ENCODE measurements at places on chromosomes 7 and 10.

GRCh38 chr7:24290004-24290641, 6.1 kb downstream of the NPY start:
- peak; percentile 69 for DNase-seq

DNA sequence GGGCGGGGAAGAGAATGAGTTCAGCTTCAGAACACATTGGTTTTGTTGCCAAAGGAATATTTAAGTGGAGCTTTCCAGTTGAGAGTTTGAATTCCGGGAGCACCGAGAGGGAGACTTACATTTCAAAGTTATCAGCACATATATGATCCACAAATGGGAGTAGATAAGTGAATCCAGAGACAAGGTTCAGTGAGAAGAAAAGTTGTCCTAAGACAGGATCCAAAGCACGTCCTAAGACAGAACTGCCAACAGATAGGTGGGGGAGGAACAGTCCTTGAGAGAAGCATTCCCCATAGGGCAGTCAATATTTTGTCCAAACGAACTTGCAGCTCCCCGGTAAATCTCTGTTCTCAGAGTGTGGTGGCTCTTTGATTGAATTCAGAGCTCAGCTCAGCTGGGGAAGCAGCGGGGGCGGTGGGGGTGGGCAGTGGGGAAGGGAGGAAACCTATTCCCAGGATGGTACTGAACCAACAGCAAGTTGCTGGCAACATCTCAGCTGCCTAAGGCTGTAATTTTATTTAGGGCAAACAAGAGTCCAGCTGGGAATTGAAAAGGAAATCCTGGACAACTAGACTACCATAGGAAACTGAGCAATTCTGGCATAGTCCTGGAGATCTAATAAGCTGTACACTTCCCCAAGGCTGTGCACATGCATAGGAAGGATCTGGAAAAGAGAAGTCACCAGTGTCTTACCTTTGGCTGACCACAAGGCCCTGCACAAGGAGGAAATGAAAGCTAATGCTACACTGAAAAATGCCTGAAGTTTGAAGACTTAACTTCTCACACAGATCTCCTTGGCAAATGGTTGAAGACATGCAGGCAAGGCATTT, 94.2 kb upstream of the CXCL12 start:
- no peak for DNase-seq

- DNase-seq = no peak
Measured at GRCh38 chr10:36730316-36730715, 395.1 kb upstream of the ANKRD30A start.

- DNase-seq = no peak
Measured at GRCh38 chr7:84002348-84002747, 192.2 kb downstream of the SEMA3A start.

GRCh38 chr7:40058636-40059035, 75.8 kb downstream of the MPLKIP start:
- no peak for DNase-seq

DNA sequence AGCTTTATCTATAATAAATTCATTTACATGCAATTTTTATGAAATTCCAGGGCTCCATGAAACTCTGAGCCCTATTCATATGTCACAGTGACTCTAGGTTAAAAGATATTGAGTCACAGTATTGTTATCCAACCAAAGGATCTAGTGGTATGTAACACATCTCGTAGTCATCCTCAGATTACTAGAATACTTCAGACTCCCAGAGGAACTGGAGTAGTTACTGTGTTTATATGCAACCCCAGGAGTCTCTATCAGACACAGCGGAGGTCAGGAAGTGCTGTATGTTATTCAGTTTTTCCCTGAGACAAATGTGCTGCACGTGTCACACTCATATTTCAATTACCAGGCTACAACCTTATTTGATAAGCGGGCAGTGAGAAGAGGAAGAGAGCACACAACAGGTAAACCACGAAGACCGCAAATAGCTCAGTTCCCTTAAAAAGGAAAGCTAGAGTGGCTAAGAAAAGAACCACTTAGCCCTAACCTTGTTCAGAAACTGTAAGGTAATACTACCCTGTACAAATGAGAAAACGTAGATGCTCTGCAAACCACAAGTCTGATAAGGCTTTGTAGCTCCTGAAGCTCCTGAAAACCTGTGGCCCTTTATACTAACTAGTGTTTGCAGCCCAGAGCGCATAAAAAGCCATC, 114.0 kb upstream of the CNTNAP2 start:
- DNase-seq = no peak

- no peak for DNase-seq
Measured at GRCh38 chr10:72000073-72001032, 36.2 kb downstream of the CHST3 start.

DNA sequence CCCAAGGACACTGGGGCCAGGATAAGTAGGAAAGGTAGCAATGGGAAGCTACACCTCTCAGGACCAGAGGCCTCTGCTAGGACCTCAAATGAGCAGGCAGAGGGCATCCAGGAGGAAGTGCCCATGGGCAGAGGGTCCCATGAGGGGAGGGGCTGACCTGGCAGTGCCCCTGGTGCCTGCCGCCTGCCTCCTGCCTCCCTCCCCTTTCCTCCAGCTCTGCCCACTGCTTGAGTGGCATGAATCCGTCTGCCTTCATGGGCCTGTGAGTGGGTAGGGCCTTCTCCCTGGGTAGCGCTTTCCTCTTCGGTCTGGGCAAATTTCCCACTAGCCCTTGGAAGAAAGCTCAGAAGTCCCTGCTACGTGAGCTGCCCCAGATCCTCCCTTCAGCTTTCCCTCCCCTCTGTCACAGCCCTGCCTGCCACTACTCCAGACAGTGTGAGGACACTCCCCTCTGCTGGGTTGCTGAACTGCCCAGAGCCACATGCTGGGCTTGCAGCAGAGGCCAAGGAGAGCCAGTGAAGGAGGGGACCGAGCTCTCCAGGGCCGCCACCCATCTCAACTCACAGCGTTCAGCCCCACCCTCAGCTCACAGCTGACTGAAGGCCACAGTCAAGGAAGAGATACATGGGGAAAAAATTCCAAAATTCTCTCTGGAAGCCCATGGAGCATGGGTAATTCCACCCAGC, 141.4 kb downstream of the ARHGAP22 start:
- no peak for DNase-seq

GRCh38 chr7:123747620-123748141, 1.1 kb downstream of the WASL start:
- DNase-seq = no peak

GRCh38 chr7:45967591-45968157, 46.6 kb upstream of the IGFBP3 start:
- DNase-seq = no peak

DNA sequence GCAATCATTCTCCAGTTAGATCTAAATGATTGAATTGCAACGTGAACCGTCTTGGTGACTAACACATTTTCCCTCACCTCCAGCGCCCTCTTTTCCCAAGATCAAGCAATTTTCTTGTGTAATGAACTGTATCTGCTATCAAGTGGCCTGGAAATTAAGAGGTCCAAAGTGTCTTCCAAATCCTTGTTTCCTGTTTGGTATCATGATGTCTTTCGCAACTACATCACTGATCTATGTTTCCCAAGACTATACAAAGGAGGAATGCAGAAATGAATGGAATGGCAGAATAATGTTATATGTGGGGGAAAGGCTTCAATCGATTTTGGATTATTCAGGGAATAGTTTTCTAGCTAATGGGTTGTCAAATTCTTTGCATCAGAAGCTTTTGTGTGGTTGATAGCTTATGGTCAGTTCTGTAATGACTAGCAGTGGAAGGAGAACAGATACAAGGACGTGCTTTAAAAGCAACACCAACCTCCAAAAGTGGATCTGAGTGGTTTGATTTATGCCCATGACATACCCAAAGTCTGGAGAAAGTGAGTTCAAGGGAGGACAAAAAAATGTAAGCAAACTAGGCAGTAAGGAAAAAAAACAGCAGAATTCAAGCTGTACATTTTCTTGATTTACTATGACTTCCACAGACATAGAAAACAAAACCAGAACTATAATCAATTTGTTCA, 14.6 kb upstream of the ZEB1 start:
- no peak for DNase-seq

- peak; percentile 32 for DNase-seq
Measured at GRCh38 chr10:60646966-60647796, 131.1 kb upstream of the CDK1 start.

GRCh38 chr10:56288403-56288802, 72.7 kb downstream of the ZWINT start:
- DNase-seq = no peak

- no peak for DNase-seq
Measured at GRCh38 chr7:91557789-91558404, 293.7 kb downstream of the FZD1 start.

DNA sequence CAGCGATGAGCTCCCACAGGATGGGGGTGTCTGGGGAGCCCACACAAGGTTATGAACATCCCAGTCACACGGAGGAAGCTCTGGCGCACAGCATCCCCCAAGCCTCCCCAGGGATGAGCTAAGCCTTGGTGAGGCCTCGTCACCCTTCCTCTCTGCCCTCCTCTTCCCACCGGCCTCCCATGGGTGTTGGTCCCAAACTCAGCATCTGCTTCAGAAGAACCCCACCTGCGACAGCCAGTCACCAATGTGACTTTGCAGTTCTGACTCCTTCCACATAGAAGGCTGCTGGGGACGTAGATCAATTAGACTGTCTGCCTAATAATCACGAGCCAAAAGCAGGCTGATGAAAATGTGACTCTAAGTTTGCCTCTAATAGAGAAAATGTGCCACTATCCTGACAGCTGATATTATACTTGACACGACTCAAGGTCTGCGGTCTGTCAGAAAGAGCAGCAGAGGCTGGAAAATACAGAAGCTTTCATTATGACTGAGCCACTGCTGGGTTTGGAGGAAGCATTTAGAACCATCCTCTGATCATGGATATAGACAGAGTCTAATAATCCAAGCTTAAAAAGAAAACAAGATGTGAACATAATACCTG, 116.0 kb upstream of the PFKP start:
- no peak for DNase-seq

- DNase-seq = no peak
Measured at GRCh38 chr7:107708956-107709355, 35.0 kb upstream of the CBLL1 start.

DNA sequence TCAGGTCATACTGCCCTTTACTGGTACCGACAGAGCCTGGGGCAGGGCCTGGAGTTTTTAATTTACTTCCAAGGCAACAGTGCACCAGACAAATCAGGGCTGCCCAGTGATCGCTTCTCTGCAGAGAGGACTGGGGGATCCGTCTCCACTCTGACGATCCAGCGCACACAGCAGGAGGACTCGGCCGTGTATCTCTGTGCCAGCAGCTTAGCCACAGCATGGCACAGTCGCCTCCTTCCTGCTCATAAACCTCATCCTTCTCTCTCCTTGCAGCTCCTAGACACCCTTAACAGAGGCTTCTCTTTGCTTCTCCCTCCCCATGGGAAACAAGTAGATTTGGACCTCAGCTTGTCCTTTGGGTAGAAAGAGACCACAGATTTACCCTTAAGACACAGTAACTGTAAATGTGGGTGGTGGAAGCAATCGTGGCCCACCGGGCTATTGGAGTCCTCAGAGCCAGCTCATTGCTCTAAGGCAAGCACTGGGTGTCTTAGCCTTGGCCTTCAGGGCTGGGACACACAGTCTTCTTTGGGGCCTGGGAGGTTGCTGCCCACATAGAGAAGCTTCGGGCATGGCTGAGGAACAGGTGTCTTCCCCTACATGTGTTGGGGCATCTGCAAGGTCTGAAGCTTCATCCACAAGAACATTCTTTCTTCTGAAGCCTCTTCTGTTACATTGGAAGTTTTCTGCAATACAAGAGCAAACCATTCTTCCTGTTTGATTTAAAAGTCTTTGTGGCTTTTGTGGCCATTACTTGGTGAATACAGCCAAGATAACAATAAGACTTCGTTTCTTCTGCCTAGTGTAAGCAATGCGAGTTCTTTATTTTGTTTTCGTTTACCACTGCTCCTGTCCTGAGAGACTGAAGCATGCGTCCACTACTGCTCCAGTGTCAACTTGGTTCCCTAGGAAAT, 95.5 kb upstream of the PRSS58 start:
- DNase-seq = no peak

- DNase-seq = no peak
Measured at GRCh38 chr10:88754287-88754686, 5.5 kb upstream of the LIPN start.

DNA sequence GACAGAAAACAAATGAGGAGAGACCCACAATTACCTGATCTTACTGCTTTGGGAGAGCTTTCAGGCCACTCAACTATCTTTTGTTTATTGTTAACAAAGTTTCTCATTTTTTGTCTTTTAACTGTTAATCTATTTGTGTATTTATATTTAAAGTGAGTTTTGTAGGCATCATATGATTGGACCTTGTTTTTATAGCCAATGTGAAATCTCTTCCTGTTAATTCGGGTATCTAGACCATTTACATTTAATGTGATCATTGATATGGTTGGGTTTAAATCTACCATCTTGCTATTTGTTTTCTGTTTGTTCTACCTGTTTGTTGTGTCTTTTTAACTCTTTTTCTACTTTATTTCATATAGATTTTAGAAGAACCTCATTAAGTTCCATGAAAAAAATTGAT, 12.5 kb downstream of the OPALIN start:
- no peak for DNase-seq

GRCh38 chr7:24477398-24478136, 95.7 kb upstream of the PALS2 start:
- peak; percentile 41 for DNase-seq

GRCh38 chr7:157560710-157561522, 224.1 kb downstream of the DNAJB6 start:
- DNase-seq = no peak

DNA sequence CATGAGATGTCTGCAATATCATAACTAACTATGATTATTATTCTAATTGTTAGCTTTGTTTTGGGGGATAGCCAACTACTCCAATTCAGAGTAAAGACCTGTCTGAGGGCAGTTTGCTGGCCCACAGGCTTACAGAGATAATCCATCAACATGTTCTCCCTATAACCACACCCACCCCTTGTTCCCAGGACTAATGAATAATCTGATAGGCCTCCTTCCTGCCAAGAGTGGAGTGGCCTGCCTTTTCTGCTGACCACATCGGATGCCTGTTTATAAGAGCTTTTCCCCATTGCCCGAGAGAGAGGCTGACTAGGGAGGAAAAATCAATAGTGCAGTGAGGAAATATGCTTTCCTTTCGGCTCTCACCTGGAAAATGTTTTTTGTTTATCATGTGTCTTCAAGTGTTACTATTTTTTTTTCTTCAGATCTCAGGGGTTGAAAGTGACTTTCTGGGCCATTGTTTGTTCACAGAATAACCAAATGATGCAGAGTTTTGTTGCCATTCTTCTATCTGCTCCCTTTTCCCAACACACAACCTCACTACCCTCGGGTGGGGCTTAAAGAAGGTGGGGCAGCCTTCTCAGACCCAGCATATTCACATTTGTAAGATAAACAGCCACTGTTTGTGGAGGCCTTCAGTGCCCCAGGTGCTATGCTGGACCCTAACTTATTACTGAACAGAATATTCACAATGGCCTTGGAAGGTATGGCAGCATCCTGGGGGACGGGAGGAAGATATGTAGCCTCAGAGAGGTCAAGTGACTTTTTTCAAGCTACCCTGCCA, 38.4 kb downstream of the PLPP4 start:
- no peak for DNase-seq

GRCh38 chr10:34938399-34938670, 123.2 kb upstream of the PARD3 start:
- DNase-seq = no peak

- DNase-seq = no peak
Measured at GRCh38 chr7:149197675-149198074, 2.3 kb downstream of the ZNF282 start.

- DNase-seq = no peak
Measured at GRCh38 chr7:96303105-96303685, 18.7 kb downstream of the SLC25A13 start.

GRCh38 chr7:12469568-12469967, 65.9 kb upstream of the VWDE start:
- DNase-seq = no peak

Measured in NCI-H1436 (cell line).